ENCODE measurements at places on chromosomes 7 and 10.

- no peak for DNase-seq
Measured at GRCh38 chr7:155846936-155847335, 34.7 kb upstream of the SHH start.

DNA sequence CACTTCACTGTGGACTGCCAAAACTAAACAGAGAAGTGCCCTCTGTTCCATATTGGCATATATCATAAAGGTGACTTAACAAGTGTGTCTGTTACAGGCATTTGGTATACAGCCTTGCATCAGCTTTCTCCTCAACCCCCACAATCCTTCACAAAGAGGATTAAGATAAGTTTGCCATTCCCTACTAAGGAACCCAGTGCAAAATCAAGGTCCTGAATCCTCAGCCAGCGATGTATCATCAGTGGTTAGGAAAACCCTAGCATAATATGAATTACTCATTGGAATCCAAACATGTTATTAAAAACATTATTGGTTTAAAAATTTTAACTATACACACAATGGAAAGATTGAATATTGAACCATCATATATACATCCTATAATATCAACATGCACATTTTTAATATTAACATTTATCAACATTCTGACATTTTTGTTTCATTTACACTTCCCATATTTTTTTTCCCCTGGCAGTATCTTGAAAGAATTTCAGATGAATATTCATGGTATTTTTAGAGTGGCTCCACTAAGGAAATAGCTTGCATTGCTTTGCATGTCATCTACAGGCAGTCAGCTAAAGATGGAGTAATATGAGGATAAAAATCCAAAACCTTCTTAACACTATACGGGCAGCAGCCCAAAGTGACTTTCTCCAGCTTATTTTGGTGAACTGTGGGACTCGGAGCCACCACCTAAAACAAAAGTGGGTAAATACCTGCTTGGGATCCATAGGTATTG, 215.6 kb upstream of the CHRM2 start:
- no peak for DNase-seq

DNA sequence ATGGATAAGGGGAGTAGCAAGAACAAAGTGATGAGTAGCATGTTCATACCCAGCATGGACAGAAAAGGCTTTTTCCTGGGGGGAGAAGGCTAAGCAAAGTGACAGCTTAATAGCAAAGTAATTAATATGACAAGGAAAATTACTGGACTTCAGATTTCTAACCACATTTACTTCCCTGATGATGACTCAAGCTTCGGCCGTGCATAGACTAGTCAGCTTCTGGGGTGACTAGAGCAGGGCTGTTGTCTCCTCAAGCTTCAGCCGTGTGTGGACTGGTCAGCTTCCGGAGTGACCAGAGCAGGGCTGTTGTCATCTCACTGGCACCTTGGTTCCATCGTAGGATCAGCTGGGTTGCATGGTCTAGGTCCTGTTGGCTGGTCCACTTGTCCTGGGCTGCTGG, 2.1 kb upstream of the ZNF117 start:
- DNase-seq: no peak

DNA sequence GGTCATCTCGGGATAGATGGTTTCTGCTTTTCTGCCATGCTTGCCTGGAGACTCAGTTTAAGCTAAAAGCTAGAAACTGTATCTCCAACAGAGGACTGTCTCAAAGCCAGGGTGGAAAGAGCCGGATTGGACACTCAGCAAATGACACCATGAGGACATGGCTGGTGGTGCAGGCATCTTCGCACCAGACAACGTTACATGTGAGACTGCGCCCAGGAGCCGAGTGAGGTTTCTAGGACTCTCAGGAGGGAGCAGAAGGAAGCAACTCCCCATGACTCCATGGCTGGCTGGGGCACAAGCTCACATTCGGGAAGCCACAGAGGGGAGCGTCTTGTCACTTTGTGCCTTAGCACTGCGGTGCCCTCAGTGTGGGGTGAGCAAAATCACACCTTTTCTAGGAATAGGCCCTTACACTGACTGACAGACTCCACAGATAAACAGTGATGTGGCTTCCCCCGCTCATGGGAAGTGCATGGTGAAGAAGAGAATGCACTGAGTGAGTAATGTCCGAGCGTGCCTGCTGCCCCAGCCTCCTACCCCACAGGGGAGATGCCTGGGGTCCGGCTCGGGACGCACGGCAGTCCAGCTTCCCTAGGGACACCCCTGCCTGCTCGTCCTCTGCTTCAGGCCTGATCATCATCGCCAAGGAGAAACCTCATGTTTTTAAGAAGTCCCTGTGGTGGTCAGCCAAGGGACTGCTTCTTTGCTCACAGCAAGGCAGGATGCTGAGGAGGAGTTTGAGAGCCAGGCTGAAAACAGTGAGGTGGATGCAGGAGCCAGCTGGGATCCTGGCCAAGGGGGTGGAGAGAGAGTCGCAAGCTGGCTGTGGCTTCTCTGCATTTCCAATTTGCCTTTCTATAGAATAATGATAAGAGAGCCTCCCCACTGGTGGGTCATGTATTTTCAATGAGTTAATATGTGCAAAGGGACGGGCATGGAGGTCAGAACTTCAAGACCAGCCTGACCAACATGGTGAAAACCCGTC, 52.2 kb upstream of the FXYD4 start:
- DNase-seq: no peak

DNA sequence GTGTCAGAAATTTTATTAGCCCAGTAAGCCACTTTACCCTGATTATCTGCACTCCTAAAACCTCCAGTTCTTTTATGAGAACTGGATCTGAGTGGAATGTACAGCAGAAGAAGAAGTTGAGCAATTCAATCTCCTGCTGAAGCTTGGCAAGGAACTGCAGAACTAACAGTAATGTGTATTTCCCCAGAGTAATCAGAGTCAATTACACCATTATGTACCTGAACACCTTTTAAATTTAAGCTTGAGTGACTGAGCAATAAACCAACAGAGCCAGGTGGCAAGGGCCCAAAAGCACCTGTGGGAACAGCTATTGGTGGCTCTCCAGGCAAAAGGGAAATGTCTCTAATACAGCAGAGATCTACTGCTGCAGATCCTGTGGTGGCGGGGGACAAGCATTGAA, 40.1 kb upstream of the AKR1C2 start:
- DNase-seq: no peak

DNA sequence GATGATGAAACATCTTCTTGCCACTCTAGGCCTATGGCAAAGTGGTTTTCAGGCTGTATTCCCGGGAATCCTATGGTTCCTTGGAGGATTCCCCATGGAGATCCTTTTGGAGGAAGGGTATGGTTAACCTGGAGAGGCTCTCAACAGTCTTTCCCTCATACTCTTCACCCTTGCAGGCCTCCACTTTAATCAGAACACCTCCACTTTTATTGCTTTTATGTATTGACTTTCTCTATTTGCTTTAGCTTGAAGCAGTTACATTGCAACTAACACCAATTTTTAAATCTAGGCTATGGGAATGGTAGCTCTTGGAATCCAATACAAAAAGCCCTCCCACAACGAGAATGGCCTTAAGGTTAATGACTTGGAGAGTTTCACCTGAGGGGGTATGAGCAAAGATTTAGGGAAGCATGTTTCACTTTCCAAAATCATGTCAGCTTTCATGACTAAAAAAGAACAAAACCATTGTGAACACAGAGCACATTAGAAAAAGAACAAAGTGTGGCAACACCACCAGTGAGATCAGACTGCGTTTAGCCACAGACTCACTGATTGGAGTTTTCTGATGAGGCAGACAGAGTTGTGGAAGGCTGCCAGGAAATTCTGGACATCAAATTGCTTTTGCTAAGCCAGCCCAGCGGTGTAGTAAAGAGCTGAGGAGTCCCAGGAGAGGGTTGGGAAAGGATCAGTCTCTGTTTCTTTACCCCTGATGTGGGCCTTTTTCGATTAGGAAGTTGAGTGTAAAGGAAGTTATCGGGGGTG, 130.4 kb upstream of the BMPER start:
- DNase-seq: no peak

DNA sequence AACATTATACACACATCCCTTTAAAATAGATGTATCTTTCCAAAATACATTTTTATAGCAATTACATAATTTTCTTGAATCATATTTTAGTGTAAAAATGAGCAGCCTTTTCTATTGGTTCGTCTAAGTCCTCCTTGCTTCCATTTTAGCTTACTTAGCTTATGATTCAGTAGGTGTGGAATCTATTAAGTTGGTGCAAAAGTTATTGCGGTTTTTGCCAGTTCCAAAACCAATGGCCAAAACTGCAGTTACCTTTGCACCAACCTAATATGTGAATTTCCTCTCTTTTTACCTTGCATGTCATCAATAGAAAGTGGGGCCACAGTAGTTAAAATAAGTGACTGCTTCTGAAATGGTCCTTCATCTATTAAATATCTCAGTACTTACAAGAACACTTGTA, 279.0 kb downstream of the OTUD1 start:
- no peak for DNase-seq

DNA sequence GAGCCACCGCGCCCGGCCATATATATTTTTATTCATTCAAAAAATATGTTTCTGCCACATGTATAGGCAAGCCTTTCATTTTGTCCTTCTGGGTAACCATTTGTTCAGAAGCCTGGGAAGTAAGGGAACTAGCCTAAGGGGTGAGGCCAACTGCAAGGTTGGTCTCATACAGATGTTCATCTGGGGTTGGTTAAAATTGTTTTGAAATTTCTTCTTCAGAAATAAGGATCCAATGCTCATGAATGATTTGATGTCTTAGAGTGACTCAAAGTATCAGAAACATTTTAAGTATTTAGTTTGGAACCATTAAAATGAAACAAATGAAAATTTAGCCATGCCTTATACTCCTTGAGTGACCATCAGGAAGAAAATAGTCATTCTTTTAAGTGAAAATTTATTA, 397.2 kb downstream of the SUGCT start:
- no peak for DNase-seq

- no peak for DNase-seq
Measured at GRCh38 chr10:82420001-82420400, 545.0 kb downstream of the NRG3 start.

DNA sequence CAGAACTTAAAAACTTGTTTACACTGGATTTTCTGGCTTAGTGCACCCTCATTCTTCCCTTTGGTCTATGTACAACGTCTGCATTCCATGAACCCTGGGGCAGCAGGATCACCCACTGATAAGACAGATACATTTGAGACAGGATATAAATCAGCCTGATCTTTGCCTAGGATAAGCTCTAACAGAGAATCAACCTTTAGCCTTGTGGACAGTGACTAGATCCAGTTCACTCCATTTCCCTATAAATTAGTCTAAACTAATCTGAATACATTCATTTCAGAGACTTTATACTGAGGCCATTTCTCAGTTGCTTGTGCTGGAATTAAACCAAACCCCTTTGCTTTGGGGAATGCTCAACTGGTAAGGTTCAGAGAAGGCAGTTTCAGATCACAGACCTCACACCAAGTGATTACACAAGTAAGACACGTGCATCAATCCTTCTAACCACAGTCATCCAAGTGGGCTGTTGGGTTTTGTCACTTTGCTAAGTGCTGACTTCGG, 639.8 kb upstream of the FZD8 start:
- DNase-seq: no peak
